ENCODE measurements at places on chromosomes 1 and 21.

- DNase-seq: no peak
These were observed 193.9 kb downstream of the OMA1 start for GRCh38 chr1:58352476-58353092.

- no peak for DNase-seq
These were observed 56.2 kb upstream of the UBE2U start for GRCh38 chr1:64147045-64147724.

- DNase-seq: no peak
These were observed 821 bp upstream of the KHDRBS1 start for GRCh38 chr1:32012709-32013385.

DNA sequence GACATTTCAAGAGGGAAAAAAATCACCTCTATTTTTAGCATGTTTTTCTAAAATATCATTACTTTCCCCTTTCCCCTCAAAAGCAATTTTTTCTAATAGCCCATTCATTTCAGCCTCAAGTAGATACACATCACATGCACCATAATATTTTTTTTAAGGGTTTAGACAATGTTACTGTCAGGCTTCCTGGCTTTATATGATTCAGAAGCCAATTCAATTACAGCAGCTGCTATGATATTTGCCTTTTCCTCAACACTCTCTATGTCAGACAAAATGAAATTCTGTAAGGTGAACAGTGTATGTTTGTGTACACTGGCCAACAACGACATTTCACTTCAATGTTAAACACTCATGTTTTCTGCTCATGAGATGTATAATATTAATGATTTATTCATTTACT is 46.5 kb downstream of the OMA1 start:
- DNase-seq: no peak

- no peak for DNase-seq
These were observed 28.0 kb upstream of the FOXO6 start for GRCh38 chr1:41333146-41333784.

DNA sequence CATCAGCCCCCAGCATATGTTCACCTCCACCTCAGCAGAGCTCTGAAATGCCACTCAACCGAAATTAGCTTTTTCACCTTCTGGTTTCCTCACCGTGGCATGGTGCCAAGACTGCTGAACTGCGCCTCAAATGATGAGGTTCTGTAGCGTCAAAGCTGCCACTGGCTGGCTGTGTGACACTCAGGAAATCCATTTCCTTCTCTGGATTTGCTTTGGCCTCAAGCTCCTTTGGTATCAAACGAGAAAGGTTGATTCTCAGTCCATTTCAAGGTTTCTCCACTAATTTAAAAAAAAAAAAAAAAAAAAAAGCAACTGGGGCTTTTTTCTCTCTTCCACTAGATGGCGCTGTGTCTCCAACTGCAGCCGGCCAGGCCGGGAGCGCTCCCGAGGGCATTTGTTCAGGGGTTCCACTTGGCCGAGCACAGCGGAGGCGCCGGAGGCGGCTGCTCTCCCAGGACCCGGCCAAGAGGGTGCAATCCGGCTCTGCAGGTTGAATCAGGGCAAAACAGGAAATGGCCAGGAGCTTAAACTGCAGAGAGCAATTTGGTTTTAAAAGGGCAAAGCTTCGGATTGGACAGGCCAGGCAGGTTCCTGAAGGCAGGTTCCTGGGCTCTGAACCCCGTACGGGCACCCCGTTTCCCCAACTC is 26.5 kb upstream of the PLA2G2C start:
- no peak for DNase-seq

DNA sequence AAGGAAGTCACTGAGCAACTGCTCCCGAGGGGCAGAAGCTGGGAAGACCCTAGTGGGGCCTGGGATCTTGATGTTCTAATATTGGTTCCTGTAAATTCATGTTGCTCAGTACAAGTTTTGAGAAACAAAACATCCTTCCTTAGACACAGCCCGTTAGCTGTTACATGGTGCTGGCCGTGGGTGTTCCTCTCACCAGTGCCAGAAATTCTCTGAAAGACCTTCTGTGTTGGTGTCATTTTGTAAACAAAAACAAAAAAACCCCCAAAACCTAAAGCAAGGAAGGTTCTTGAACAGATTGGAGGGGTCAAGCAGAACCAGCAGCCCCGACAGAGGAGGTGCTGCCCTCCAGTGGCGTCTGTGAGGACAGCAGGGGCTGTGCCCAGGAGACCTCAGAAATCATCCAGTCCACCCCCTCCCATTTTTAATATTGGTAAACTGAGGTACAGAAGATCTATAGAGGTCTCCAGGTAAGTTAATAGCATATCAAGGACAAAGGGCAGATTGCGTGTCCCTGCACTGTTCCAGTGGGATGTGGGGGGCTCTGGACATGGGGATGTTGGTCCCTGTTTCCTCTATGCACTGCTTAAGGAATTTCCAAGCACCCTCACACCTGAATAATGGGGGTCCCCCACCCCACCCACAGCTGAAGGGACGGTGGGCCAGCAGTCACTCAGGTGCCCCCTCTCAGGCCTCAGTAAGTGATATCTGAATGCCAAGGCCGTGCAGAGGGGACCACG is 38.2 kb downstream of the SLC2A7 start:
- DNase-seq: no peak

DNA sequence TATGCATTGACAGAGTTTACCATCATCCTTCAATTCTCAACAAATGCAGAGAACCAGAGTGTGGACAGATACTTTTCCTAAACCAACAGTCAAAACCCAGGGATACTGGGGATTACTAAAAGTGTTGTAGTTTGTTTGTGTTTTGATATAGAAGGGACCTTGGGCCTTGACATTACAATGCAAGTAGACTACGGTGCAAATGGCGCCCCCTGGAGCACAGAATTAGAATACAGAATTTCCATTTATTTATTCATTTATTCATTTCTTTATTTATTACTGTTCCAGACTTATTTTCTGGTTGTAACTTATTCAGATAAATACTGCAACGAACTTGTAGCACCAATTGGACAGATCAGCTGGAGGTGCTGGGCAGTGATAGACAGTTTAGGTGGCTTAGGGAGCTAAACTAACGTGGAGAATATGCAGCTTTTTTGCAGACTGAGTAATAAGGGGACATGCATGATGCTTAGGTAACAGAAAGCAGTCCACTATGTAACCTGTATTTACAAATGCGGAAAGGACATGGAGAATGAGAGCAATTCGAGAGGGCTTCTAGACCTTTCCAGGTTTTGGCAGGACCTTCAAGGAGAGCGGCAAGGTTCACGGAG is 42.6 kb downstream of the KIRREL1 start:
- DNase-seq: no peak

DNA sequence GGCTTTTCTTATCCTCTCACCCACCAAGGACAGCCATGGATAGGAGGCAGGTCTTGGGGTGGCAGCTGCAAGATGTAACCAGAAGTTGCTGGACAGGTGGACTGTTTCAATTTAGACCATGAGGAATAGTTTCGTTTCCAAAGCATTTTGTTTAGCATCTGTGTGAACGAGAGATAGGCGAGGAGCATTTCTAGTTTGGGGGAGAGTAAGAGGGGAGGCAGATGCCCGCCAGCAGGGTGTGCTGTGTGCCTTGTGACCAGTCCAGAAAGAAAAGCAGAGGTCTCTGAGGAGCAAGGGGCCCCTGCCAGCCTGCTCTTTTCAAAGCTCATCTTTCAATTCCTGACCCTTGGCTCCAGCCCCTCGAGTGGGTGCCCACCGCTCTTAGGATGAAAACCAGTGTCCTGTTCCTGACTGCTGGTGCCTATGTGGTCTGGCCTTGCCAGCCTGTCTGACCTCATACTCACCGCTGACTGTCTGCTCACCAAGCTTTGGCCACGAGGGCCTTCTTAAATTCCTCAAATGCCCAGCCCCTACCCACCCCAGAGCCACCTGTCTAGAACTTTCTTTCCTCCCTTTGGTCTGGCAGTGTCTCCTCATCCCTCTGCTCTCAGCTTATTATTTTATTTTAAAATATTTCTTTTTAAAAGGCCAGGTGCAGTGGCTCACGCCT is 8.5 kb downstream of the SERINC2 start:
- DNase-seq: no peak

DNA sequence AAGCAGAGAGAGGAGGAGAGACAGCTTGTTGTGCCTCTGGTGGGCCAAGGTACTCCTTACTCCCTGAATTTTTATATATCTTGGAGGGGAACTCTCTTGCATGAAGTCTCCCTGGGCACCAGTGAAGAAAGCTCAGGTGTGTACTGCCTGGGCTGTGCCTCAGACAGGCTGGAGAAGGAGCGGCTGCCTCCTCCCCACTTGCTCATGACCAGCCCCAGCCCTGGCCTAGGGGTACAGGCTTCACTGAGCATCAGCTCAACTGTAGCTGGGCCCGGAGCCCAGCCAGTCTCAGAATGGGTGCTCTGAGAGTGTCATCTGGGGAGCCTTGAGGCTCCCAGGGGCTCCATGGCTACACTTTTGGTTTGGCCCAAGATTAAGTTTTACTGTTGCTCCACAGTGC is 44.8 kb upstream of the TENT5C start:
- DNase-seq: no peak
